H1 (cell line): ENCODE measurements at places on chromosomes 2 and 18. TPM values are rescaled to one million over a fixed set of nuclear protein-coding genes. Genes with fewer than 3 reads are reported as not detected.

The TUBA4B gene
- 0.24 TPM in 1 of 2 replicates, not detected in the other for total RNA-seq

DNA sequence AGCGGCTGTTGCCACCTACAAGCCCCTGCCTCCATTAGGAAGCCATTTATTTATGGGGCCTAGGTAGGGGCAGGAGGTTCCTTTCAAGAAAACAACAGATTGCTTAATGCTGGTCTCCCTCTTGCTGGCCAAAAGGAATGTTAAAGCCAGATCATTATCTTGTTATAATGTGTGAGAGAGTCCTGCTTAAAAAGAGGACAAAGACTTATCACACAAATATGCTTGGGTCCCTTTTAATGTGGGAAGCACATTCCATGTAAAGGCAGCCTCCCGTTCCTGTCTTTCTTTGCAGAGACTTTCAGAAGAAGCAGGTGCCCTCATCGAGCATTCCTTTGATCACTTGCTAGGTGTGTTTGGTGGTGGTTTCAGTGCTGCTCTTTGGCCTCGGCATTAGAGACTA is 76.4 kb downstream of the AGAP1 start:
- DNase-seq: no peak
- no peaks in the 10 kb centered on the region; the same call in 1 of the 2 replicates for H3K36me3 ChIP-seq
- H3K4me1 ChIP-seq: peaks cover 15% of the 10 kb centered on the region
- H3K27me3 ChIP-seq: no peaks in the 10 kb centered on the region

The PLCD4 gene
- 0.50 and 0.61 TPM in 2 replicates for total RNA-seq

- DNase-seq: no peak
- H3K4me3 ChIP-seq: no peak overlapping the region
- H3K27me3 ChIP-seq: no peaks in the 10 kb centered on the region
- no peaks in the 10 kb centered on the region for H3K36me3 ChIP-seq
- H3K4me1 ChIP-seq: no peaks in the 10 kb centered on the region
Measured at GRCh38 chr2:237073552-237073951, 12.1 kb upstream of the COPS8 start.

- H3K4me1 ChIP-seq: peaks cover 10% of the 10 kb centered on the region
- no peaks in the 10 kb centered on the region for H3K27me3 ChIP-seq
- H3K27ac ChIP-seq: no peak overlapping the region
- no peak overlapping the region for H3K4me3 ChIP-seq
- no peaks in the 10 kb centered on the region for H3K36me3 ChIP-seq
- DNase-seq: peak; percentile 69
Measured at GRCh38 chr2:129191530-129191929, 787.9 kb upstream of the RAB6C start.

The PARD6G gene
- total RNA-seq: 17.9 and 18.8 TPM in 2 replicates

The STPG4 gene
- total RNA-seq: 0.27 and 0.28 TPM in 2 replicates

GRCh38 chr2:240611601-240612210 is 13.6 kb upstream of the GPR35 start:
- no peak overlapping the region for H3K27ac ChIP-seq
- no peaks in the 10 kb centered on the region for H3K27me3 ChIP-seq

The C2orf66 gene
- total RNA-seq: not detected in 2 replicates

The TANC1 gene
- 7.6 and 7.8 TPM in 2 replicates for total RNA-seq

- no peaks in the 10 kb centered on the region for H3K36me3 ChIP-seq
- no peak within 1 kb of the TSS for H3K27ac ChIP-seq
- peaks cover 45% of the 10 kb centered on the region for H3K27me3 ChIP-seq
- H3K4me3 ChIP-seq: peak within 1 kb of the TSS; percentile 77
Measured at GRCh38 chr2:134718817-134719814, at the start of gene TMEM163. Gene TMEM163, minus strand, starts transcription at chr2:134719000.

- no peaks in the 10 kb centered on the region for H3K36me3 ChIP-seq
- no peaks in the 10 kb centered on the region for H3K4me1 ChIP-seq
- no peak for DNase-seq
- H3K4me3 ChIP-seq: no peak overlapping the region
- no peaks in the 10 kb centered on the region for H3K27me3 ChIP-seq
Measured at GRCh38 chr18:29226213-29226612, 1049.3 kb upstream of the CDH2 start.

The FOXI3 gene
- total RNA-seq: 15.9 and 17.1 TPM in 2 replicates

GRCh38 chr18:76494231-76495005 is 624 bp downstream of the ZNF516 start:
- H3K27ac ChIP-seq: no peak overlapping the region
- peaks cover 7% of the 10 kb centered on the region for H3K4me1 ChIP-seq
- H3K27me3 ChIP-seq: peaks cover 12% of the 10 kb centered on the region
- H3K36me3 ChIP-seq: no peaks in the 10 kb centered on the region
- DNase-seq: no peak

The DSG2 gene
- total RNA-seq: 138 and 144 TPM in 2 replicates

The ABCG5 gene
- not detected in 2 replicates for total RNA-seq

- DNase-seq: no peak
- no peak overlapping the region for H3K4me3 ChIP-seq
- H3K36me3 ChIP-seq: no peaks in the 10 kb centered on the region
- no peak overlapping the region for H3K27ac ChIP-seq
- no peaks in the 10 kb centered on the region for H3K27me3 ChIP-seq
Measured at GRCh38 chr2:191115804-191116203, 35.0 kb downstream of the STAT4 start.

DNA sequence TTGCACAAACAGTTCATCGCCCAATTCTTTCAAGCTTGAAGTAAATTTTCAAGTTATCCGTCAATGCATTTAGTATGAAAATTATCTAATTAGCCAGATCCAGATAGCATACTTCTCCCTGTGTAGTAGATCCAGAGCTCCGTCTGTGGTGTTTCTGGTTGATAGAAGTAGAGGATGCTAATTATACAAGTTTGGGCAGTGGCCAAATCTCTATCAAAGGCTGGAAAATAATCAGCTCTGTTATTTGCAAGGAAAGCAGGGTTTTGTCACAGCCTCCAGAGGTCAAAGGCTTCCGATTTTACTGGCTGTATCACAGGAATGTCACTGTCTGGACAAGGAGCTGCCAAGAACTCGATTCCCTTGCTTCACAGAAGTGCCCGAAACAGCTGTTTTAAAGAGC is 28.6 kb downstream of the LRRC30 start:
- H3K36me3 ChIP-seq: no peaks in the 10 kb centered on the region
- no peaks in the 10 kb centered on the region for H3K4me1 ChIP-seq
- no peaks in the 10 kb centered on the region for H3K27me3 ChIP-seq
- H3K27ac ChIP-seq: no peak overlapping the region
- no peak for DNase-seq

- no peaks in the 10 kb centered on the region; the same call in 1 of the 2 replicates for H3K36me3 ChIP-seq
- no peak overlapping the region for H3K27ac ChIP-seq
- no peak overlapping the region for H3K4me3 ChIP-seq
- H3K4me1 ChIP-seq: no peaks in the 10 kb centered on the region
Measured at GRCh38 chr2:134452042-134452733, 198.3 kb downstream of the MGAT5 start.
